GM23338 (cell line): ENCODE measurements at places on chromosomes 5 and 9. TPM values are rescaled to one million over a fixed set of nuclear protein-coding genes. Genes with fewer than 3 reads are reported as not detected.

DNA sequence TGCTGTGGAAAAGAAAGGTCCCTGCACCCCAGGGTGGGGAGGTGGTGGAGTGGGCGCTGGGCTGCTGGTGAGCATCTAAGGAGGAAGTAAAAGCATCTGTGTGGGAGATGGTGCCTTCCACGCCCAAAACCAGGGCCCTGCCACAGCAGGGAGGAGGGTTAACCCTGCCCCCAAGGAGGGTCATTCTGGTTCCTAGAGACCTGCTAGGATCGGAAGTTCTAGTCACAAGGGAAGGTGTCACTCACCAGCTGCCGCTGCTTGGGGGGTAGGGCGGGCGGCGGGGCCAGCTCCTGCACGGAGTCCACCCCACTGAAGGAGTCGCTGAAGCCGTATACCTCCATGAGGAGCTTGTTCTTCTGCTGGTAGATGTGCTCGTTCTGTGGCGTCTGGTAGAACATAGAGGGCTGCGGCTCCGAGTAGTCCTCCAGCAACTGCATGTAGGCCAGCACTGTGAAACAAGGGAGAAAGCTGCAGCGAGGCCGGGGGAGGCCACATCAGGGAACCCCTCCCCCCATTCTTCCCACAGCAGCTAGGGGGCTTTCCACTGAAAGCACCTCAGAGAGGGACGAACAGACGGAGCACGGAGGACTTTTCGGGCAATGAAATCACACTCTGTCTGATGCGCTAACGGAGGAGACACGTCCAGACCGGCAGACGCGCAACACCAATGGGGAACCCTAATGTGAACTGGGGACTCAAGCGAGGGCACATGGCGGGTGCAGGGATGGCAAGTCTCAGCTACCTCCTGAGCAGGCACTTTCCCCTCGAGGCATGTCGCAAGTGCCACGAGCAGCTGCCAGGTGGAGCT is 76.4 kb downstream of the PRRT1B start:
- no peak for DNase-seq
- H3K4me3 ChIP-seq: no peak overlapping the region
- no peaks in the 10 kb centered on the region for H3K4me1 ChIP-seq
- H3K36me3 ChIP-seq: peaks cover 15% of the 10 kb centered on the region; the same call in 1 of the 2 replicates

GRCh38 chr9:137007816-137008270 is 11.5 kb upstream of the CLIC3 start:
- no peaks in the 10 kb centered on the region for H3K4me1 ChIP-seq
- H3K36me3 ChIP-seq: no peaks in the 10 kb centered on the region
- H3K4me3 ChIP-seq: no peak overlapping the region
- no peak overlapping the region for H3K27ac ChIP-seq
- DNase-seq: no peak

DNA sequence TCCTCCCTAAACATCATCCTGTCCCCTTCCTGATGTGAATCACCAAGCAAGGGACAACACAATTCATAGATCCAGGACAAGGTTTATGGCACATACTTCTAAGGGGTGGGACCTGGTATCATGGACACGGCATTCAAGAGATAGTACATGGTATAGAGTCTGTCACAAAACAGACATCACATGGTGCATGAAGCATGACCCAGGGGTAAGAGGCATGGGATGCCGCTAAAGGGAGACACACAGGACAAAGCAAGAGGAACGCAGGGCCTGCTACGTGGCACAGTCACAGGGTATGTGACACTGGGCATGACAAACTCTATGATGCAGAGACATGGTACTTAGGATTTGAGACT is 20.7 kb downstream of the GSN start:
- no peak for DNase-seq
- peaks cover 51% of the 10 kb centered on the region for H3K27me3 ChIP-seq
- H3K36me3 ChIP-seq: no peaks in the 10 kb centered on the region
- H3K27ac ChIP-seq: no peak overlapping the region
- peak overlapping the region; percentile 29; the same call in 1 of the 2 replicates for H3K4me3 ChIP-seq

GRCh38 chr5:1182360-1182632 is 19.1 kb upstream of the SLC6A19 start:
- no peaks in the 10 kb centered on the region for H3K4me1 ChIP-seq
- no peaks in the 10 kb centered on the region for H3K36me3 ChIP-seq
- no peak overlapping the region for H3K4me3 ChIP-seq
- no peaks in the 10 kb centered on the region for H3K27me3 ChIP-seq
- no peak for DNase-seq

The FOXD4L6 gene
- 0.21 TPM in 1 of 2 replicates, not detected in the other for total RNA-seq
